Skin of body (tissue), 3 donors: ENCODE measurements at places on chromosomes 3 and 15. TPM values are rescaled to one million over a fixed set of nuclear protein-coding genes. Genes with fewer than 3 reads are reported as not detected.

Gene GP5
- total RNA-seq, result 0.39 TPM

DNA sequence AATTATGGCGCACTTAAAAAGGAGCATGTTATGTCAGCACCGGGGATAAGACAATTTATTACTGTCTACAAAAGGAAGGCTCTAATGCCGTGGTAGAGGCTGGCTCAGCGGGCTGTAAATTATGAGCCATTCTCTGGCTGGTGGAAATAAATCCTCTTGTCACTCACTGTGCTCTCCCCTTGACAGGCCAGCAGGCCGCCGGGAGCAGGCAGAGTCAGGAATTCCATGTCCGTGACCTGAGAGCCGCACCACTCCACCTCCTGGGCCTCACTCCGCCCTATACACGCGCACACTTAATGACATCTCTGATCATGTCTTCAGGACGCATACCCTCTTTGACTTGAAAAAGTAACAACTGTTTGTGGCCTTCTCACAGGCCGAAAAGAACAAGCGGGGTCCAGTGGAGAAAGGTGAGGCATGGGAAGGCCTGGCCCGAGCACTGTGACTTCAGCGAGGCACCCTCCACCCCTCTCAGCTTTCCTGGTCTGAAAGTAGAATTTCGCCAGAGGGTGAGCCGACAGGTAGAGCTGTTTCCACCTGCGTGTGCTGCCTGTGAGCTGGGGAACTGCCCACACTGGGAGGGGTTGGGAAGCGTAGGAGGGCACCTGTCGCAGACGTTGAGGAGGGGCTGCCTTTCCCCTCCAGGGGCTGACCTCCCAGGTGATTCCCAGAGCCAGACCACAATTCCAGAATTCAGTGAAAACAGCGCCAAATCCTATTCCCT lies 13.2 kb upstream of the PCSK6 start:
- no peak for DNase-seq

- DNase-seq, result peak; percentile 55
These were observed 40.2 kb downstream of the SUMF1 start for GRCh38 chr3:4426782-4427344.

DNA sequence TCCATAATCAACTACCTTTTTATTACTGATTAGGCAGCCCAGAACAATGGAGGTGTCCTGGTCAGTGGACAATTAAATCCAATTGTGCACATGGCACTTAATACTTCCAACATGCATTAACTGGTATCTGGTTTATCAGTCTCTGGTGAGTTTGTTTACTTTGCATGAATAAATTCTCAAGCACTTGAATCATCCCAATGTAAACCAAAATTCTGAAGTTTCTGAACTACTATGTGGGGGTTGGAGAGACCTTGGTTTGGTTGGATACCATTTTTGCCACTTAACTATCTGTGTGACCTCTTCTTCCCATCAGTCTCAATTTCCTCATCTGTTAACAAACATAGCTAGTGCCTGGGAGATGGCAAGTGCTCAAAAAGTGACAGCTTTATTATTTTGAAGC lies 70.5 kb upstream of the MAP4 start:
- DNase-seq, result no peak

DNA sequence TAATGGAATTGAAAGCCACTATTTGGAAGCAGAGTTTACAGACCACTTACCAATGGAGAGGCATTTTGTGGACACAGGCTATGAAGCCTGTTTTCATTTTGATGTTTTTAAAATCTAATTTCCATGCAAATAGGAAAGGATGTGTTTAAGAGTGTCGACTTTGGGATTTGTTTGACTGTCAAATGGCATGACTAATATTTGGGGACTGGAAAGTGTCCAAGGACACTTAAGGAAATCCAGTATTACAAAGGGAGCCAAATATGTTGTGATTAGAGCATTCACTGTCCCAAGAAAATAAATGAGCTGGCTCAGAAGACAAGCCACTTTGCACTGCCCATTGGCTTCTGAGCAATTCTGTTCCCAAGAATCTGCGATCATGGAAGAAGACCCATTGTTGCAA lies 34.0 kb upstream of the SLC6A11 start:
- DNase-seq, result no peak

DNA sequence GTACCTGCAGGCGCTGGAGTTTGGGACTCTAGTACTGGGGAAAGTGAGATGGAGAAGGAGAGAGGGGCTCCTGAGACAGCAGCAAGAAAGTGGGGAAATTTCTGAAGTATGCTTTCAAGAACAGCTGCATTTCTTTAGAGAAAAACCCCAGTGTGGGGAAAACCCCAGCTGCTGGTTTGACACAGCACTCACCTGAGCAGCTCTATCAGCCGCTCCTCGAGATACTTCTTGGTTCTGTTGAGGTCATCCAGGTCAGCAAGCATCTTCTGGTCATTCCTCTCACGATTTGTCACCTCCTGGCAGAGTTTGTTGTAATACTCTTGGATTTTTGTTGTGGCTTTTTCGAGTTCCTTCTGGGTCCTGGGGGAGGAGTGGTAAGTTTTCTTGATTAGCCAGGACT lies 18.8 kb downstream of the CXCR6 start:
- DNase-seq, result no peak

GRCh38 chr3:59824876-59825275 lies 775.1 kb upstream of the CFAP20DC start:
- no peak for DNase-seq

Gene FBXO45
- total RNA-seq, result 15.0 TPM
